ENCODE measurements at places on chromosomes 3 and 15.

DNA sequence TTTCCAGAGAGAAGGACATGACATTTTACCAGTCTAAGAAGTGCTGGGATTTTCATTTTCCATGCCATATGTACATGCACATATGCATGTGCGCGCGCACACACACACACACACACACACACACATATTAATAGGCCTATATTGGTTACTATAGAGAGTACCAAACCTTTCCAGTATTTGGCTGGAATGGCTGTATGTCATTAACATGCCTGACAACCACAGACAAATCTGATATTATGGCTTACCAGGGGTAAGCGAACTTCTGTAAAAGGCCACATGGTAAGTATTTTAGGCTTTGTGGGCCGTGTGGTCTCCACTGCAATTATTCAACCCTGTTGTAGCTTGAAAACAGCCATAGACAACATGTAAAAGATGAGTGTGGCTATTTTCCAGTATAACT, 97.2 kb upstream of the TSPAN3 start:
- DNase-seq: no peak

DNA sequence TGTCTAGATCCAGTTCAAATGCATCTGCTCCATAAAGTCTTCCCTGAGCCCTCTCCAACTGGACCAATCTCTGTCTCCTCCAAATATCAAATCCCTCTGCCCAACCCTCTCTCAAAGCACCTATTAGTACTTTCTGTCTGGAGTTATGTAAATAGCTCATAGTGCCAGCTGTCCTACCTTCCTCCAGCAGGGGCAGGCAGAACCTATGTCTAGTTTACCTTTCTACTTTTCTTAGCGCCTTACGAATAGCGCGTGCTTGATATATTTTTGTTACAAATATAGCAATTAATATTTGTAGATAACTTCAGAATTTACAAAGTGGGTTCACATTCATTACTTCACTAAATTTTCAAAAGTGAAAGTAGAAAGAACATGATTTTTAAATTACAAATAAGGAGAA, 14.0 kb upstream of the CCDC80 start:
- no peak for DNase-seq

- no peak for DNase-seq
Measured at GRCh38 chr15:67035886-67036285, 29.5 kb upstream of the SMAD3 start.

DNA sequence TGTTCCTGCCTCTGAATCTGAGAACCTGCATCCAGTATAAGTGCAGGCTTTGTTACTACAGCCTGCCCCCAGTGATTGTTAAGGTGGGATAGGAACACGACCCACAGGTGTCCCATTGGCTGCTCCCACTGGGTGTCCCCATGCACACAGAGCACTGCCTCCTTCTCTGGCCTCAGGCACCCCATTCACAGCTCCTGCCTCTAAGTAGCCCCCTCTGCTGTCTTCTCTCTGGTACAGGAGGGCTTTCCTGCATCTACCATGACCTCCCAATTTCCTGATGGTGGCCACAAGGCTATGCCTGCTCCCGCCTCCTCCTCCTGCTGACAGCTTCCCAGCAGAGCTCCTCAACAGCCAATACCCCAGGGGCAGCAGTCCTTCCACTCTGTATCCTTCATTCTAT, 238.6 kb upstream of the TMC3 start:
- no peak for DNase-seq

DNA sequence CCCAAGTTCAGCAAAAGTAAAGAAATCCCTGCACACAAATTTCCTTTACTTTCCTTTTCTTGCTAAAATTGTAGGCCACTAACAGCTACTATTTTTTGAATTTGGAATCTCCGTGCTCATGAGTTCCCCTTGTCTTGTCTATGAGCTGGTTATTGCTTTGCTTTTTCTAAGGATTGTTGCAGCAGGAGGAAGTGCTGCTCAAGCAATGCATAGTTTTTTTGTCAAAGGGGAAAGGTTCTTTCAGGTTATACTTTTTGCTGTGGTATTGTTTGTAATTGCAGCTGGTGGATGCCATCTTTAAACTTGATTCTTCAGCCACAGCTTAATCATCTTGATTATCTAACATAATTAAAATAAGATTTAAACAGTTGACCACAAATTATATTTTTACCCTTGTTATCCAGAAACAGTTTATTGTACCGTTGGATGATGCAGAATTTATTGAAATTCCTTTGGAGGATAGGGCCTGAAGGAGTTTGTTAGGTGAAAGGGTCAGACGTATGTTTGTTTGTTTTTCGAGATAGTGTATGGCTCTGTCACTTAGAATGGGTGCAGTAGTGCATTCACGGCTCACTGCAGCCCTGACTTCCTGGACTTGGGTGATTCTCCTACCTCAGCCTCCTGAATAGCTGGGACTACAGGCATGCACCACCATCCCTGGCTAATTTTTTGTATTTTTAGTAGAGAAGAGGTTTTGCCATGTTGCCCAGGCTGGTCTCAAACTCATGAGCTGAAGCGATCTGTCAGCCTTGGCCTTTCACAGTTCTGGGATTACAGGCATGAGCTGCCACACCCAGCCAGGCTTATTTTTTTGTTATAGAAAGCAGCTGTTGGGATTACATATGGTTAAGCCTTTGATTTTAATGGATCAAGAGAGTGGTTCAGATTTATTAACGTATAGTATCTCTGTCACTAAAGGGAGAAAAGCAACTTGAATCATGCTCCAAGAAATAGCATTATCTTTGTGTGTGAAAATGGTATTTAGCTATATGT, 11.7 kb downstream of the MGA start:
- DNase-seq: no peak

- DNase-seq: no peak
Measured at GRCh38 chr15:48796521-48796920, 14.3 kb downstream of the CEP152 start.

DNA sequence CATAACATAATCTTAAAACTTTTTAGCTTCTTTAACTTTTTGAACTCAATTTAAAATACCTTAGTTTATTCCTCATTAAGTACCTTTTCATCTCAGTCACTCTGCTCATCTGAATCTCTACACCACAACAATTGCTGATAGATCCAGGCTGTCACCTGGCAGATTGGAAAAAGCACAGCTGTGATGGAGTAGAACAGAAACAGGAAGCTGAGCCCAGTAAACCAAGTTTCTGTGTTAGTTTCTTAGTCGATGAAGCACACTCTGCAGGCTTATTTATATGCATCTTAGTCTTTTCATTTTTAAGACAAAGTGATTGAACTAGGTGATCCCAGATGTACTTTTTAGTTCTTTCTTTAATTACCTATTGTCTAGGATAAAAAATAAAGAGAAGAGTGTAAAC, 1398.0 kb upstream of the ALCAM start:
- no peak for DNase-seq

DNA sequence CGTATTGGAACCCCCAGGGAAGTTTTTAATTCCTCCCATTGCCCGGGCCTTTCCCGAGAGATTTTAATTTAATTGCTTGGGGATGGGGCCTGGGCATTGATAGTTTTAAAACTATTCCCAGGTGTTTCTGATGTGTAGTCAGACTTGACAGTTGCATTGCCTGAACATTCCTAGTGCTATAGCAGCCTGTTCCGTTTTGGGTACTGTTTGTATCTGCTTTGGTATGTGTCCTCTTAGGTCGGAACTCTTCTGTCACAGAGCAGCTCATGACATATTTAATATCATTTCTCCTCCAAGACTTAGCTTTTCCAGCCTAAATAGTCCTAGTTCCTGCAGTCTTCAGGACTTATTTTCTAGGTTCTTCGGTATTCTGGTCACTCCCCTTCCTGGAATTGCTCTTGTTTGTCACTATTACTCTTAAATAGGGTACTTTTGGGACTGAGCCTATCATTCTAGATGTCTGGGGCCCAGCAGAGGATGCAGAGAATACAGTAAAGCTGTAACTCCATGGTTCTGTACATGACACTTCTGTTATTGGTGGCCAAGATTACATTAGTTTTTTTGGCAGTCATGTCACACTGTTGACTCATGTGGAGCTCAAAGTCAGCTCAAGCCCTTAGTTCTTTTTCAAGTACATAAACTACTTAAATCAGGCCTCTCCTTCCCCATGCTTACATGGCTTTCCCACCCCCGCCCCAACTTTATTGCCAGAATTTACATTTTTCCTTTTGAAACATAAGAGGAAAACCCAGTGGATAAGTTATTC, 81.5 kb downstream of the BBX start:
- DNase-seq: no peak

DNA sequence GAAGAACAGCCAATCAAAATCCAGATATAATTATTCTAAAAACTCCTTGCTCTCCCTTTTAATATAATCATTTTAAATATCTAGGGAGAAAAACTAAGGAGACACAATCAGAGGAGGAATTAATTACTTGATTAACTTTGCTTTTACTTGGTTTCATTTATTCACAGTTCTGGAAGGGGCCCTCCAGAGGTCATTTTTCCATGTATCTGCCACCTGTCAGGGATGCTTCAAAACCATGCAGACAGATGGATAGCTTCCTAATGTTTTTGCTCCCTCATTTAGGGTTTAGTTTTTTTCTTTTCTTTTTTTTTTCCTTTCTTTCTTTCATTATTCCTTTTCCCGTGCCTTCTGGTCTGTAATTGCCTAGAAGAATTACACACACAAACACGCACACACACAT, 438.1 kb upstream of the ARPP21 start:
- no peak for DNase-seq

GRCh38 chr3:56019490-56020146, 448.6 kb downstream of the ERC2 start:
- DNase-seq: no peak

GRCh38 chr3:63333815-63334214, 55.7 kb downstream of the SYNPR start:
- no peak for DNase-seq
